ENCODE measurements at places on chromosomes 3 and 15.

DNA sequence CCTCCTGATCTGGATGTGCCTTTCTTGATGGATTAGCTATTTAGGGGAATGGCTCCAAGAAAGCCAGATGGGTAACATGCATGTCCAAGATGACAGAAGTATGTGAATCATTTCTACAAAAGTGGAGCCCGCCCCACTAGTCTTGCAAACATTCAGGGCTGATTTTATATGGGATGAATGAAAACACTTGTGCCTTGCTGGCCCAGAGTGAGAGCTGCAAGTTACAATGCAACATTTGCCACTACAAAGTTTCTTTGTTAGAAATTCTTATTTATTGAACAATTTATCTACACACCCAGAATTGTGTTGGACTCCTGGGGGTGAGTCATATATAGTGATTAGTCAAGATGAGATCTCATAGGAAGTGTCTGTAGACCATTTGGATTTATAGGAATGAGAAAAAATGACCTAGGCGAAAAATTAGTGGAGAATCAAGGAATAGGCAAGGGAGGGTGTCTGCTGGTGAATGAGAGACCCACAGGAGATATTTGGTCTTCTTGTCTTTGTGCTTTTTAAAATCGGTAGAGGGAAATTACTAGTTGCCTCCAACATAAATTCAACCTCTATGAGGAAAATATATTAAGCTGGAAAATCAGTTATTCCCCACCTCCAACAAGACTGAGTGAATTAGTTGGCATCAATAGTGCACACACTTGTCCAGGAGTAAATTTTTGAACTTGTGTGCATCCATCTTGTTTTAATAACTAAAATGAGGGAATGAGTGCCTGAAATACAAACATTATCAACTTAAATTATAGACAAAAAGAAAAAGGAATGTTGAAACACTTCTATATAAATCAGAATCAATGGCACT lies 53.5 kb upstream of the DCBLD2 start:
- peak; percentile 39 for DNase-seq

DNA sequence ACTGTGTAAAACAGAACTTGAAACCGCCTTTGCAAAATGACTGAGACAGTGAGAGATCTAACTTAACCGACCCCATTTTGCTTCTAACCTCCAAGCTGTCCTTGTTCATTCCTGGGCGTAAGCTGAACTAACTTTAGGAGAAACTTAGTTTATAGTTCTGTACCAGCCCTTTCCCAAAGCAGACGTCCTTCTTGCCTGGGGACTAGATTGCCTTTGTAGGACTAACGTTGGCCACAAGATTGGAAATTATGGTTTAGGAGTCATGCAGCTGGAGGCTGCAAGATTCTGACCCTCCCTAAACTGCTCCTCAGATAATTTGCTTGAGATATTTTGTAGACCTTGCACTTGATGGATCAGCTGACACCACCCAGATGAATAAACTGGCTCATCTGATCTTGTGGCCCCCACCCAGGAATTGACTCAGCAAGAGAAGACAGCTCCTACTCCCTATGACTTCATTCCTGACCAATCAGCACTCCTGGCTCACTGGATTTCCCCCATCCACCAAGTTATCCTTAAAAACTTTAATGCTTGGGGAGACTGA lies 219.9 kb upstream of the PROK2 start:
- peak; percentile 57 for DNase-seq

DNA sequence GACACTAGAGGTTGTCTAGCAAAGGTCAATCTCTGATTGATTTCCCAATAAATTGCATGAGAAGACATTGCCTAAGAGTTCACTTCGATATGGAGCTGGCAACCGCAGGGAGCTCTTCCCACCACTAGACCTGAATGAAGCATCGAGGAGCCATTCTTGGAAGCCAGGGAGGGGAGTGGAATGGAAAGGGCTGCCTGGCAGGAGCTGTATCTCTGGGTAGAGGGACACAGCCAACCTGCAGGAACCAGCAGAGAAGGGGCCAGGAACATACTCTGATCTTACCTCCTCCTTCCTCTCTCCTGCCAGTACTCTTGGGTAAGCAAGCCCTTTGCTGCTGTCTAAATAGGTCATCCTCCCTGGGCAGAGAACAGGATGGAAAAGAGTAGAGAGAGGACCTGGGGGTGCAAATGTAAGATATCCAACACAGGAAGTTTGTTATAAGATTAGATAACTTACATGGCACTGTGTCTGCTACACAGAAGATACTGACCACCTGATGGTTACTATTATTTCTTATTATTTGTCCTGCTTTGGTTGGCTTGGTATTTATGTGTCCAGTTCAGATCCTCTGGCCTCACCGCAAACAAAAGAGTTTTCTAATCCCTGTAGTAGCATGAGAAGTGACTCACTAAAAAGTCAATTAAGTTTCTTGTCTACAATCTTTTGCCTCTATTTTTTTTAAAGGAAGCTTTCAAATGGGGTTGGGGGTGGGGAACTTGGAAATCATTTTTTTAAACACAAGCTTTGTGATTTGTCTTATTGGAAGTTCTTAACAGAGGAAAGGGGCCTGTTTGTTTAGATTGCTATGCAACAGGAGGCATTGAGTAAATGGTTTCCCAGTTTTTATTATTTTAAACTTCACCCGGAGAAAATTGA lies 156.7 kb upstream of the TSC22D2 start:
- no peak for DNase-seq

DNA sequence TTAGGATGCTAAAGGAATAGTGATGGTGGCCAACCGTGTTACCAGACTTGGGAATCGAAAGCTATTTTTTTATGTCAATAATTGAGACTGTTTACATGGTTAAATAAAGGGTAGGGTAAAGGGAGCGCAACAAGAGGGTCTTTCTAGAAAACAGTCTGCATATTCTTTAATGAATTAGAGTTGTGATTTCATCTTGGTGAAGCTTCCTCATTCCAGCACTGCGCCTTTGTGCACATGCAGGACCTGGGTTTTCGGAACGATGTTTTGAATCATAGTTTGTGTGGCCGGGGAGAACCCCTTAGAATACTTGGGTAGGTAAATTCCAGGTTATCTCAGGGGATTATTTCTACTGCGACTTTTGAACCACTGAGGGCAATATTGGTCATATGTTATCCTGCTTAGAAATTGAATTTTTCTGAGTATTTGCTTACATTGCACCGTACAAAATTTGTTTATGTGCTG lies 1.3 kb downstream of the PIK3CA start:
- peak; percentile 25 for DNase-seq

DNA sequence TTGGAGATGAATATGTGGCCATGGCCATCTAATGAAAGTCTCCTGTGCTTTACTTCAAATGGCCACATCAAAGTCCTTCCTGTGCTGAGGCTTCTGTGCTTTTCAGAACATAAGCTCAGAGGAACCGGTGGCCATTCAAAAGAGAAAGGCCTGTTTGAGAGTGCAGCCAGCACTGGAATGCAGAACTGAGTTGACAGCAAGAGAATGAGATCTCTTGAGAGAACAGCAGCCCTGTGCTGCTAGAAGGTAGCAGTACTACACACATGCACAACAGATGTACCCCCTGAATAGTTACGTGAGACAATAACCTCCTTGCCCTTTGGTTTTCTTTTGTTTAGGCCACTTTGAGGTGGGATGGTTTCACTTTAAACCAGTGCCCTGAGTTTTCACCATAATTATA lies 292.5 kb downstream of the PTPRG start:
- DNase-seq, result no peak

- DNase-seq, result no peak
Measured at GRCh38 chr3:18439281-18439680, 14.1 kb upstream of the SATB1 start.

DNA sequence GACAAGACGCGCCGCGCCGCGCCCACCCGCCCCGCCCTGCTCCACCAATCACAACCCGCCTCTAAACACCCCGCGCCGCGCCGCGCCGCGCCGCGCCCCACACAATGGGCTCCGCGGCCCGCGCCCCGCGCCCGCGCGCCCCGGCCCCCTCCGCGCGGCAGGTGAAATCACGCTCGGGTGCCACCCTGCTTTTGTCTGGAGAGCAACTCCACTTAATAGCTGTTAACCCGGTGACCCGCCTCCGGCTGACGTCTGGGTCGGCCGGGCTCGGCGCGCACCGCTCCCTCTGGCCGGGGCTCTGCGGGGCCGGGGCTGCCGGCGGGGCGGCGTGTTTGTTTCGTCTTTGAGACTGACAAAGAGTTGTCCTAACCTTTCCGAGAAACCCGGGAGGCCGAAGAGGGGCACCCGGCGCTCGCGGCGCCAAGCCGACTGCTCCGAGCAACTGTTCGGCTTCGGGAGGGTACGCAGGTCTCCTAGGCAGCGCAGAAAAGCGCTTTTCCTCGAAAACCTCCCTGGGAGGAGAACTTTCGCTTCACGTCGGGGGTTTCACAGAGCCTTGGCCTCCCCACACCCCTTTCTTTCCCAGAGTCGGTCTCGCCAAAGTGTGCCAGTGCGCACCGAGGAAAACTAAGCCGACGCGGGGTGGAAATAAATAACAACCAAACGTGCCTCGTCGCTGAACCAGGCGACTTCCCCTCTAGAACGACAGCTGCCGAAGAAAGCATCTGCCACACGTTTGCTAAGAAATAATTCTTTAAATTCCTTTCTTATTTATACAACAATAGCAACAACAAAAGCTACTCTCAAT lies 518.4 kb downstream of the FOXP1 start:
- DNase-seq, result peak; percentile 89

- DNase-seq, result no peak
Measured at GRCh38 chr3:98967758-98968157, 66.3 kb upstream of the DCBLD2 start.

- no peak for DNase-seq
Measured at GRCh38 chr3:173742491-173742890, 344.9 kb downstream of the NLGN1 start.

DNA sequence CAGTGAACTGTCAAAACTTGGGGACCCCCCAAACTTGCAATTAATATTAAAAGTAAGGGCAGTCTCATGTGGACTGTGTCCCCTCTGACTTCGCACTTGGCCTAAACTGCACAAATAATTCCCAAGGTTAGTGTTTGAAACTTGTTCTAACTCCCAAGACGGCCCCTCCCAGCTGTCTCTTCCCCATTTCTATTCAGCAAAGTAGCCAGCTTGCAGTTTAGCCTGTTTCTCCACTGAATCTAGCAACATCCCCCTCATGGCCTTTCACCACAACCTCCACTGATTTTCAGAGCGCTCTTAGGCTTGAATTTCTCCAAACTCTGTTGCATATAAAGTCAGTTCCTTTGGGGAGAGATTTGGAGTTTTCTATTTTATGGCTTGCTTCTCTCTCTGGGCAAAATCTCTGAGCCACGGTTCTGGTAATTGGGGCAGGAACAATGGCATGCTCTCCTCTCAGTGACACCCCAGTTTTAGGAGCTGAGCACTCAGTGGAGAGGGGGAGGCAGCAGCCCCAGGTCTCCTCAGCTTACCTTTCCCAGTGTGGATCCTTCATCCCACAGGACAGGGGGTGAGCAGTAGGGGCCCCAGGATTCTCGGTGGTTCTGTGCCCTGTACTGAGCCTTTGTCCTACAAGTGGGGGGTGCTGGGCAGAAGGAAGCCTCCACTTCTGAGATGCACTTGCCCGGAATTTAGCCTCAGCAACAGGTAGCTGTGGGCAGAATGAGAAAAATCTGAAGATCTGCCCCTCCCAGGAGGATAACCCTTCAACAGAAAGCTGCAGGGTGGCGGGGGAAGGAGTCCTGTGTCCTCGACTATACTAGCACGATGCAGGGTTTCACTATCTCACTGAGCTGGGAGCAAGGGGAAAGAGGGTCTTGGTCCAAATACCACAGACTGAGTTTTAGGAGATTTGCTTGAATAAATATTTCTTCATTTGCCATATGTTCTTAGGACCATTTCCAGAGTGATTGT lies 39.3 kb upstream of the GATA2 start:
- no peak for DNase-seq

DNA sequence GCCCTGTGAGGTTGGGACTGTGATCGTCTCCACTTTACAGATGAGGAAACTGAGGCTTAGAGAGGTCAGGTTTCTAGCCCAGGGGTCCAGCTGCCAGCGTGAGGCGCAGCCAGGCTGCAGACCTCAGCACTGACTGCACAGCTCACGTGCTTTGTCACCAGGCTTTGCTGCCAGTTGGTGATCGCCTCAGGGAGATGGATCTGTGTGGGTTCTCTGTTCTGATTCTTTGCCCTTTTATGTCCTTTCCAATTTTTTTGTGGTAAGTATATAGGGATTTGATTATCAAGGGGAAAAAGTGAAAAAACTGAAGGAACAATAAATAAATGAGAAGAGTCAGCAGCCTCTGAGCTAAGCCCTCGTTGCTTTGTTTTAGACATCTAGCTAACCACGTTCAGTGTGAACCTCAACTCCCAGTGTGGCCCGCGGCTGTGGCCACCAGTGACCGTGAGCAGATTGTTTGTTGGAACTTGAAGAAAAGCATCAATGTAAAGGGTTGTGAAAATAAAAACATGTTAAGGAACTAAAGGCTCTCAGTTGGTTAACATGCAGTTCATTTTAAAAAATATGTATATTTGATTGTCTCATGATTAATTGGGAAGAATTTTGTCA lies 117.6 kb downstream of the PDE8A start:
- no peak for DNase-seq

GRCh38 chr3:172892158-172892557 lies 141.6 kb downstream of the ECT2 start:
- DNase-seq, result peak; percentile 21

GRCh38 chr3:144864646-144865045 lies 893.0 kb downstream of the DIPK2A start:
- no peak for DNase-seq

DNA sequence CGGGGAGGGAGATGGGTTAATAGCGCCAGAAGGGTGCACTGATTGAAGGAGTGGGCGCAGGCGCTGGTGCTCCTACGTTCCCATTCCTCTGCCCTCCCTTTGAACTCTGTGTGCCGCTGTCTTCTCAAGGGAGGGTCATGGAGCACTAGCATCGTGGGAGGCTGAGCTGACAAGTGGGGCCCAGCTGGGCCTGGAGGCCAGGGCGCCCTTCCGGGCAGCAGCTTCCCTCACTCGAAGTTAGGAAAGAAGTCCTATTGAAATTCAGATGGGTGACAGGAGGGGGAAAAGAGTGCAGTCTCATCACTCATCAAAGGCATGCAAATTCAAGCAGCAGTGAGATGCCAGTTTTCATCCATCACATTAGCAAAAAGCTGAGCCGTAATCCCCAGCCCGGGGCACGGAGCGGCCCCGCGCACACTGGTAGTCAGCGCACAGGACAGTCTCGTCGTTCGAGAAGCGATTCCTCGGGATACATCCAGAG lies 128.2 kb downstream of the LRRK1 start:
- no peak for DNase-seq

GRCh38 chr3:89447243-89447642 lies 339.8 kb downstream of the EPHA3 start:
- no peak for DNase-seq

- DNase-seq, result no peak
Measured at GRCh38 chr3:155835341-155836071, 18.7 kb downstream of the SLC33A1 start.
